Stomach (tissue), 19 donors: ENCODE measurements at places on chromosomes 2 and 18.

GRCh38 chr2:156379071-156379470 is 46.5 kb upstream of the NR4A2 start:
- no peak for DNase-seq

DNA sequence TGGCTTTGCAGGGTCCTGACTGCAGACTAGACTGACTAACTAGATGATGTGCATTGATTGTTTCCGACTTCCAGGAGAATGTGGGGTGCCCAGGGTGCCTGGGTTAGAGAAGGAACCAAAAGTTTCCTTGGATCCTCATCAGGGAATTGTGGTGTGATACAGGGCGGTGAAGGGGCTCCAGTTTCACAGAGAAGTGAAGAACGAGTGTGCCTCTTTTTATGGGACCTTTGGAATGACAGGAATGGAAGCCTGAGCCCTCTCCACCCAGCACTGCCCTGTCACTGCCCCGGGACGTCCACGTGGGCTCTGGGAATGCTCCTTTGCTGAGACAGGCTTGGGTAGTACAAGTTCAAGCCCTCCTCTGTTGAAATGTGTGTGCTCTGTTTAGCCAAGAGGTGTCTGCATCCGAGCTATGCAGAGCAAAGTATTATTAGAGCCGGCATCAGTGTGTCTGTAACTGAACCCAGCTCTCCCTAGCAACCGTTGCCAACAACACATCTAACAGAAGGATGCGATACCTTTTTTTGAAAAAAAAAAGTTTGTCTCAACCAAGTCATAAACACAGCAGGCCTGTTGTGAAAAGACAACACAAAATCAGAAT is 183.6 kb downstream of the SMAD7 start:
- DNase-seq = no peak

GRCh38 chr2:43024515-43025011 is 201.8 kb downstream of the ZFP36L2 start:
- peak; percentile 76 for DNase-seq

DNA sequence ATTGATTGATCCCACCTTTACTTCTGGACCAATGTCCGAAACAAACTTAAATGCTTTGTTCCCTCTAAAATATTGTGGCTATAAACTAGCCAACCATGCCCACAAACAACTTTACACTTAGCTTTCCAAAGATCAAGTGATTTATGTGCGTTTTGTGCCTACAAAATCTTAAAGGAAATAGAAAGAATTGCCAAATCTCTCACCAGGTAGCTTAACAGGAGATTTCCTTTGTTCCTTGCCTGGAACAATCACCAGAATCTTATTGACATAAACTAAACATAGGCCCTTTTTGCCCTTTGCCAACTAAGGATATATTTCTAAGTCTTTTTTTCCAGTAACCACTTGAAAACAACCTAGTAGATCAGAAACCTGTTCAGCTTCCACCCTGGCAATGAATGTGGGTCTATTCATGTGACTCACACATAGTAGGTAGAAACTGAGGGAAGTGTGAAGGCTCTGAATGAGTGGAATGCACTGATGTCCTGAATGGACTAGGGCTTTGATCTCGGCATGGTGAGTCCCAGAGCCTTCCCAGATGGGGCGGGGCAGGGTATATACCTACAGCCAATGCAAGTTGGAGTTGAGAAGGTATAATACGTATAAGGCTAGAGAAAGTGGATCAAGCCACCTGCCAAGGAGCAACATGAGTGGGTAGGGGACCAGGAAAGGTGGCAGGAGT is 94.6 kb upstream of the PPP1CB start:
- no peak for DNase-seq

GRCh38 chr2:118003396-118003824 is 10.5 kb downstream of the CCDC93 start:
- peak; percentile 51 for DNase-seq

DNA sequence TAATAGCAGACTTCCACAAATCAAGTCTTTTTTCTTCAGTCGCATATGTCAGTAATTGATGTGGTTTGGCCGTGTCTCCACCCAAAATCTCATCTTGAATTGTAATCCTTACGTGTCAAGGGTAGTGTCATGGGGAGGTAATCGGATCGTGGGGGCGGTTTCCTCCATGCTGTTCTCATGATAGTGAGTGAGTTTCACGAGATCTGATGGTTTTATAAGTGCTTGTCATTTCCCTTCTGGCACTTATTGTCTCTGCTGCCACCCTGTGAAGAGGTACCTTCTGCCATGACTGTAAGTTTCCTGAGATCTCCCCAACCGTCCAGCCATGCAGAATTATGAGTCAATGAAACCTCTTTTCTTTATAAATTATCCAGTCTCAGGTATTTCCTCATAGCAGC is 478.8 kb downstream of the PTPRM start:
- no peak for DNase-seq

- no peak for DNase-seq
These were observed 3.9 kb upstream of the SOS1 start for GRCh38 chr2:39124746-39125057.

GRCh38 chr2:179107737-179108136 is 57.8 kb upstream of the CCDC141 start:
- DNase-seq = no peak

GRCh38 chr2:58794103-58794502 is 553.0 kb upstream of the FANCL start:
- DNase-seq = no peak

DNA sequence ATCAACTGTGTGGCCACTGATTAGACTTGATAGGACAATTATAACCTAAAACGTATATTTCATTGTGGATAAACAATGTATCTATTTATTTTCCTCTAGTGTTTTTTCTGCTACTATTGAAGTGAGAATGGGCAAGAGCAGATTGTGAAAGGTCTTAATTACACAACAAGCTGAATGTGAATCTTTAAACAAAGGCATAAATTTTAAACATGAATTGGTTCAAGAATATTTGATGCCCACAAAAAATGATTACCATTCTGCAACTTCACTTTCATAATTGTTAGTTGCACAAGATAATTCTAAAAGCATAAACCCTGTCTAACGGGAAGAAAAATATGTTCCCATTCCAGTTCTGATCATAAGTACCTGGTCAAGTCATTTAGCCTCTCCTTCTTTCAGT is 285.6 kb downstream of the GULP1 start:
- DNase-seq = no peak
